ENCODE measurements at places on chromosomes 3 and 15. TPM values are rescaled to one million over a fixed set of nuclear protein-coding genes. Genes with fewer than 3 reads are reported as not detected.
A peak's percentile ranks its signal among the peaks of the same experiment; 100 is the strongest.

DNA sequence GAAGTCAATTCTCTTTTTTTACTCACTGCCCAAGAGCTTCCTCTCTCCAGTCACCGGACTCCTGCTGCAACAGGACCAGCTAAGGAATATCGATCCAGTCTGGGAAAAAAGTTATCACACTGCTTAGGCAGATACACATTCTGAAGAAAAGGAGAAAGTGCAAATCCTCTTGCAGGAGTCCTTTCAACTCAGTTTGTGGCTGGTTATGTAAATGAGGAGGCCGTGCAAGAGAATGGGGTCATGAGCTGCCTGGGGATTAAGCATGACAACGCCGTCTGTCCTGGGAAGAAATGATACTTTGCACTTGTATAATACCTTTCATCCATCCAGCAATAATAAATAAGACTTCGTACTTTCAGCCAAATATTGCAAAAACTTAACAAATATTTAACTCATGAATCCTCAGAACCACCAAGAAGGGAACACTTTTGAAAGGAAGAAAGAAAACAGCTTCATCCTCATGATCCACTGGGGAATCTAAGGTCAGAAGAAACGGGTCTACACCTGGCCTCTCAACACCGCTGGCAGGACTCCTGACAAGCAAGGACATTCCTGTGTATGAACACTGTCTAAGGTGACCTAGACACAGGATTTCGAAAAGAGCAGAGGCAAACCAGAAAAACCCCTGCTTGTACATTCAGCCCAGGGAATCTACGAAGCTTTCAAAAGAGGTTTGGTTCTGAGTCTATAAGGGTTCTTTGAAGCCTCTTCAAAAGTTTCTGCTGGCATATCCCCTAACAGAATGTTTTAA lies 13.1 kb upstream of the WWTR1 start:
- no peak for DNase-seq
- H3K27me3 ChIP-seq: no peaks in the 10 kb centered on the region
- H3K4me3 ChIP-seq: no peak overlapping the region
- no peaks in the 10 kb centered on the region for H3K4me1 ChIP-seq
- H3K36me3 ChIP-seq: no peaks in the 10 kb centered on the region

- DNase-seq: no peak
- no peaks in the 10 kb centered on the region for H3K36me3 ChIP-seq
These were observed 415.6 kb upstream of the TPM1 start for GRCh38 chr15:62626903-62627302.

DNA sequence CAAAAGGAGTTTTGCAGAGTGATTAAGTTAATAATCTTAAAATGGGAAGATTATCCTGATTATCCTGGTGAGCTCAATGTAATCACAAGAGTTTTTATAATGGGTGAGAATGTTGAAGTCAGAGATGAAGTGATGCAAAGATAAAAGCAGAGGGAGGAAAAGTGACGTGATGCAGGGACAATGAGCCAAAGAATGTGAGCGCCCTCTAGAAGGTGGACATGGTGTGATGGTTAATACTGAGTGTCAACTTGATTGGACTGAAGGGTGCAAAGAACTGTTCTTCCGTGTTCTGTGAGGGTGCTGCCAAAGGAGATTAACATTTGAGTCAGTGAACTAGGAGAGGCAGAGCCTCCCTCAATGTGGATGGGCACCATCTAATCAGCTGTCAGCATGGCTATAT lies 569.6 kb upstream of the AGTR1 start:
- no peak for DNase-seq
- H3K36me3 ChIP-seq: no peaks in the 10 kb centered on the region
- H3K27ac ChIP-seq: no peak overlapping the region
- no peaks in the 10 kb centered on the region for H3K4me1 ChIP-seq
- H3K4me3 ChIP-seq: no peak overlapping the region
- no peaks in the 10 kb centered on the region for H3K27me3 ChIP-seq

GRCh38 chr15:75732177-75732808 lies 19.6 kb upstream of the CSPG4 start:
- DNase-seq: peak; percentile 49
- no peak overlapping the region for H3K4me3 ChIP-seq
- no peak overlapping the region for H3K27ac ChIP-seq
- H3K27me3 ChIP-seq: no peaks in the 10 kb centered on the region
- H3K36me3 ChIP-seq: no peaks in the 10 kb centered on the region

DNA sequence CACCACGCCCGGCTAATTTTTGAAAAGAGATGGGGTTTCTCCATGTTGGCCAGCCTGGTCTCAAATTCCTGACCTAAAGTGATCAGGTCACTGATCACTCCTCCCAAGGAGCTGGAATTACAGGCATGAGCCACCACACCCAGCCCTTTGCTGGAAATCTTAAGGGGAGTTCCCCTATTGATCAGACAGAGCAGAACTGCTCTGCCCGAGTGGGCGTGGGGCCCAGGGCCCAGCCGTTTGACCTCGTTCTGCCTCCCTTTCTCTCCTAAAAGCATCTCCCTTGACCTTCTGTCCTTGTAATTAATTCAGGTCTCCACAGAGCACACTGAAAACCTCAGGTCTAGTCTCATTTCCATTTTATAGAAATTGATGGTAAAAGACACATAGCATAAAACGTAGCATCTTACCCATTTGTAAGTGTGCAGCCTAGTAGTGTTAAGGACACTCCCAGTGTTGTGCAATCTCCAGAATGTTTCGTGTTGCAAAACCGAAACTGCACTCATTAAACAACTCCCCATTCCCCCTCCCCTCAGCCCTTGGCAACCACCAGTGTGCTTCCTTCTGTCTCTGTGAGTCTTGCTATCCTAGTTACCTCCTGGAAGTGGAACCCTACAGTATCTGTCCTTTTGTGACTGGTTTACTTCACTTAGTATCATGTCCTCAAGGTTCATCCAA lies 89.3 kb downstream of the SLCO3A1 start:
- H3K27ac ChIP-seq: no peak overlapping the region
- no peak for DNase-seq
- peaks cover 11% of the 10 kb centered on the region for H3K4me1 ChIP-seq
- no peaks in the 10 kb centered on the region for H3K27me3 ChIP-seq

GRCh38 chr3:52533623-52534280 lies at the start of gene NT5DC2:
NT5DC2 (minus strand) TSS chr3:52533857; CDS start chr3:52533737, 120 bp downstream.
- peak; percentile 99 for DNase-seq
- H3K27ac ChIP-seq: peak within 1 kb of the TSS; percentile 60
- H3K27me3 ChIP-seq: no peaks in the 10 kb centered on the region
- H3K4me3 ChIP-seq: peak within 1 kb of the TSS; percentile 79
- H3K4me1 ChIP-seq: peaks cover 58% of the 10 kb centered on the region

GRCh38 chr3:177932750-177933660 lies 603.2 kb upstream of the KCNMB2 start:
- peak overlapping the region; percentile 15 for H3K27ac ChIP-seq
- H3K4me1 ChIP-seq: peaks cover 51% of the 10 kb centered on the region
- no peak for DNase-seq
- no peaks in the 10 kb centered on the region for H3K27me3 ChIP-seq
- H3K4me3 ChIP-seq: no peak overlapping the region
- no peaks in the 10 kb centered on the region for H3K36me3 ChIP-seq

- H3K4me1 ChIP-seq: peaks cover 14% of the 10 kb centered on the region
- no peaks in the 10 kb centered on the region for H3K27me3 ChIP-seq
- no peak for DNase-seq
- H3K4me3 ChIP-seq: peak overlapping the region; percentile 98
These were observed 638 bp downstream of the WDR5B start for GRCh38 chr3:122415104-122415744.

GRCh38 chr3:128879125-128879969 lies at the start of gene ACAD9:
ACAD9 (plus strand) TSS chr3:128879620; CDS start chr3:128879692, 72 bp downstream.
- H3K27ac ChIP-seq: peak within 1 kb of the TSS; percentile 98
- H3K4me1 ChIP-seq: peaks cover 26% of the 10 kb centered on the region
- DNase-seq: peak; percentile 99
- H3K36me3 ChIP-seq: peaks cover 4% of the 10 kb centered on the region
- H3K27me3 ChIP-seq: no peaks in the 10 kb centered on the region

- no peaks in the 10 kb centered on the region for H3K27me3 ChIP-seq
- H3K4me1 ChIP-seq: no peaks in the 10 kb centered on the region
- H3K36me3 ChIP-seq: no peaks in the 10 kb centered on the region
- no peak overlapping the region for H3K4me3 ChIP-seq
- H3K27ac ChIP-seq: no peak overlapping the region
These were observed 461.3 kb downstream of the MCTP2 start for GRCh38 chr15:94692710-94693109.

DNA sequence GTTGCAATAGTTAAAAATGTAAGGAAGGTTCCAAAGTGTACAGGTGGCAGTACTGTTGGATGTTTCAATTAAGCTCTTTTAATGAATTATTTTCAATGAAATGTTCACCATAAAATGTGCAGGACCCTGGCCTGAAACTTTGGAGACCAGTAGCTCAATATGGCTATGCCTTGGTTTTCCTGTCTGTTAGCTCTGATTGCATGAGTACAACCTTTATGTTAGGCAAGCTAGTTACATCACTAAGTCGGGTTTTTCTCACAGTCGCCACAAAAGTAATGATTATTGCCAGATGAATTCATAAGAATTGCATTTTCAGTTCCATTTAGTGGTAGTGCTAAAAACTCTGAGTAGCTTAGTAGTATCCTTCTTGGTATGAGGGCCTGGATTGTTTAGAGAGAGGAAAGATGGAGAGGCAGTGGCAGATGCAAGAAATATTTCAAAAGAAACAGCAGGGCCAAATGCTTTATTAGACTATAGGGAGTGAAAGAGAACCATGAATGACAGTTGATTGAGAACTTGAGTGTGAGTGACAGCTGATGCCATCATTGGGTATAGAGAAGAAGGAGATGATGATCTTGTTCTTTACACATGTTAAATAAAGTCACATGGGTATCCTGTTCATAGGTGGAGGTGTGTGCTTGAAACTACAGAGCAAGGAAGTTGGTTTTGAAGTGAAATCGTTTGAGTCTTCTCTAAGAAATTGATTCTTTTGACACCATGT lies 109.5 kb downstream of the AKAP13 start:
- DNase-seq: no peak
- no peaks in the 10 kb centered on the region for H3K27me3 ChIP-seq
- H3K4me3 ChIP-seq: no peak overlapping the region
- no peak overlapping the region for H3K27ac ChIP-seq
- H3K36me3 ChIP-seq: no peaks in the 10 kb centered on the region

DNA sequence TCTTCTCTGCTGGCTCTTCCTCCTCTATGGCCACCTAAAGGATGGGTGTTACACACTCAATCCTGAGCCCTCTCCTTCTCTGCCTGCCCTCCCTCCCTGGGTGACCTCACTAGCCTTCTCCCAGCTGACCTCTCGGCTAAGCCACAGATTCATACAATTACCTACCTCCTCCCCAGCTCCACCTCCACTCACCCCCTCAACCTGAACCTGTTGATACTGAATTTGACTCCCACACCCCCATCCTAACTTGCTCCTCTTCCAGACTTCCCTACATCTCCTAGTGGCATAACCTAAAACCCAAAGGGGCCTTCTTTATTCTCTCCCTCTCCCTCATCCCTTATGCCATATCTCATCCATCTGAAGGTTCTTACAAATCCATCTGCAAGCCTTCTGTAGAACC lies 17.1 kb downstream of the HOMER2 start:
- no peak for DNase-seq
- H3K27me3 ChIP-seq: no peaks in the 10 kb centered on the region
- H3K36me3 ChIP-seq: no peaks in the 10 kb centered on the region
- H3K4me1 ChIP-seq: peaks cover 2% of the 10 kb centered on the region
- H3K27ac ChIP-seq: no peak overlapping the region
- no peak overlapping the region for H3K4me3 ChIP-seq

- H3K27ac ChIP-seq: no peak overlapping the region
- no peaks in the 10 kb centered on the region for H3K27me3 ChIP-seq
- no peaks in the 10 kb centered on the region for H3K4me1 ChIP-seq
- peak; percentile 38 for DNase-seq
These were observed 73.6 kb upstream of the MDFIC2 start for GRCh38 chr3:70386043-70386442.

DNA sequence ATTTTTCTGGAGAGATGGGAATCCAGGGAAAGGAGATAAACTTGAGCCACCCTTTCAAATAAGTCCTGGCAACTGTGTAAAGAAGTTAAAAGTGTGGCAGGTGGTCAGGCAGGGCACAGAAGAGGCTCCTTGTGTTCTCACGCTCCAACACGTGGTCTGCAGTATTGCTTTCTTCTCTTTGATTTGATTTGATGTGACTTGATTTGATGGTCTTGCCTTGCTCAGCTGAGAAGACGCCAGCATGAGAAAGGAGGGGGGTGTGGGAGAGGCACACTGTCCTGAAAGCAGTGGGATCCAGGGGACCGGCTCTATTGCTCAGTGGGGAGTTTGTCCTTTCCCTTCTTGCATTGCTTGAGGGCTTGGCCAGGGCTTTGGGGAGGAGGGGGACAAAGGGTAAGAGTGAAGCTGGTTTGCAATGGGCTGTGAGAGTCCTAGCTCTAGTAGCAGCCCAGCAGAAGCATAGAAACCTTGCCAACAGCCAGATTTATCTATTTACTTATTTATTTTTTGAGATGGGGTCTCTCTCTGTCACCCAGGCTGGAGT lies 25.7 kb upstream of the NEO1 start:
- H3K4me3 ChIP-seq: no peak overlapping the region
- no peak for DNase-seq

DNA sequence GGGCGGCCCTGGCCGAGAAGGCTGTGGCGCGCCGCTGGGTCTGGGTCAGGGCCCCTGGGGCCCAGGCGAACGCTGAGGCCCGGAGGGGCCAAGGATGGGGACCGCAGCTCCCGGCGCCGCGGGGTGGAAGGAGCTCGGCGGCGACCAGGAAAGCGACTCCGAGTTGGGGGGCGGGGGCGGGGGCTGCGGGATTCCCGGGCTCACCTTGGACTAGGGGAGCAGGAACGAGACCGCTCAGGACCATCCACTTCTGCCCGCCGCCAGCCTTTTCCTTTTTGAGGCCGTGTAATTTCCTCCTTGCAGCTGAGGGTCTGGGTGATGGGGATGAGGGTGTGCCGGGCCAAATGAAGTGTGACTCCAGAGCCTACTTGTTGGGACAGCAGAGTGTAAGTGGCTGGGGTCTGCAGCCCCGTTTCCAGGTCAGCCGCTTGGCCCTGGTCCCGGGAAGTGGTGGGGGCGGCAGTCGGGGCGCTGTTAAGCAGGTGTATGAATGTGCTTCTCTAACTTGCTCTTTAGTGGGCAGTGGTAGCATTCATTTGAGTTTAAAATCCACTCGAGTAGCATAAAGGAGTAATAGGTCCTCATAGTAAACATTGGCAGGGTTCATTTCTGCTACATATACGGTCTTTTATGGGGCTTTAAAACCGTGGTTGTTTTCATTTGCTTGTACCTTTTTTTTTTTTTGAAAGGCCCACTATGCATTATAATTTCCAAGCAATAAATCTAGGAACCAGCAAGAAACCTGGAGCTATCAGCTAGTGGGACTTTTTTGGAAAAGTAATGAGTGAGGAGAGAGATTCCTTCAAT lies 717 bp downstream of the PXK start:
- peak overlapping the region; percentile 96 for H3K27ac ChIP-seq
- no peaks in the 10 kb centered on the region for H3K36me3 ChIP-seq
- peaks cover 34% of the 10 kb centered on the region for H3K4me1 ChIP-seq
- peak overlapping the region; percentile 87 for H3K4me3 ChIP-seq
- peak; percentile 88 for DNase-seq

- DNase-seq: peak; percentile 72
- no peak overlapping the region for H3K27ac ChIP-seq
- no peak overlapping the region for H3K4me3 ChIP-seq
- peaks cover 11% of the 10 kb centered on the region for H3K27me3 ChIP-seq
- no peaks in the 10 kb centered on the region for H3K36me3 ChIP-seq
These were observed 16.6 kb upstream of the SEC13 start for GRCh38 chr3:10337323-10338163.

The GOLGA8R gene
- 3.3 TPM for total RNA-seq

The ATP13A5 gene
- not detected for total RNA-seq

The SNUPN gene
- total RNA-seq: 30.4 TPM

The ZNF80 gene
- not detected for total RNA-seq

The CASR gene
- total RNA-seq: not detected

The ITGB5 gene
- 400 TPM for total RNA-seq

The CAND2 gene
- 1.2 TPM for total RNA-seq

The RBM5 gene
- 150 TPM for total RNA-seq

The SAMMSON gene
- not detected for total RNA-seq

The GABRR3 gene
- not detected for total RNA-seq

The TGM4 gene
- not detected for total RNA-seq

The ALG1L2 gene
- total RNA-seq: 0.29 TPM

The ADAMTS9 gene
- 2.7 TPM for total RNA-seq

The FGF12 gene
- total RNA-seq: not detected

Measured in osteoblast (primary cell).